Natural killer cell (primary cell): ENCODE measurements at places on chromosomes 2 and 18.
A peak's percentile ranks its signal among the peaks of the same experiment; 100 is the strongest.

- no peak for DNase-seq
These were observed 410.9 kb upstream of the CYRIA start for GRCh38 chr2:17076533-17076932.

DNA sequence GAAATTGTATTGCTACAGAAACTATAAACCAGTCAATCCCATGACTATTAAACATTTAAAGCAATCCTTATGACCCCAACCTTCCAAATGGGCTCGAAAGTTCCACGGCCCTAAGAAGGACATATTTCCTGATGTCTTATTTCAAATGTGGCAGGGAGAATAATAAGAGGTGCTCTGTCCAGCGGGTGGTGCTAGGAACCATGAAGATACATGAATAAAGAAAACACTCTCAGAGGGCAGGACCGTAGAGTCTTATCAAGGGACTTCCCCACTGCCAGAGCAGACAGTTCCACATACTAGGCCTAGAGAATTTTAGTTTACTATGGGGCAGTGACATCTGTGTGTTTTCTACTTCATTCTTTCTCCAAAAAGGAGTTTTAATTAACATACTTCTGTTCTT lies 187.1 kb upstream of the PIK3C3 start:
- DNase-seq: no peak

- no peak for DNase-seq
These were observed 8.7 kb upstream of the PSD4 start for GRCh38 chr2:113164930-113165585.

DNA sequence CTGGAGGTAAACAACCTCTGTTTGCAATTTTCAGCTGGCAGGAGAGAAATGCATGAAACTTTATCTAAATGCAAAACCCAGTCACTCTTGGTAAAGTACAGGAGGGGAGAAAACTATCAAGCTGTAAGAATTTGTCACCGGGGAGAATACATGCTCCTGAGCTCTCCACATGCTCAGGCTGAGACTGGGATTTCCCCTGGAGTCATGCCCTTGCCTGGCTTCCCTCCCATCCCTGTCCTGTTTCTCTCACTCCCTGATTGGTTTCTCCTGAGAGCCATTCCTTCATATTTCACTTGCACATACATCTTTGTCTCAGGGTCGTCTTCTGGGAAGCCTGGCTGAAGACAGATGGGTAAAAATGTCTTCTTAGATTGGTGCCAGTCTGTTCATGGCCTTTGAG lies 52.9 kb upstream of the SPATS2L start:
- no peak for DNase-seq

GRCh38 chr2:96527286-96528005 lies 9.1 kb upstream of the ARID5A start:
- DNase-seq: peak; percentile 71

DNA sequence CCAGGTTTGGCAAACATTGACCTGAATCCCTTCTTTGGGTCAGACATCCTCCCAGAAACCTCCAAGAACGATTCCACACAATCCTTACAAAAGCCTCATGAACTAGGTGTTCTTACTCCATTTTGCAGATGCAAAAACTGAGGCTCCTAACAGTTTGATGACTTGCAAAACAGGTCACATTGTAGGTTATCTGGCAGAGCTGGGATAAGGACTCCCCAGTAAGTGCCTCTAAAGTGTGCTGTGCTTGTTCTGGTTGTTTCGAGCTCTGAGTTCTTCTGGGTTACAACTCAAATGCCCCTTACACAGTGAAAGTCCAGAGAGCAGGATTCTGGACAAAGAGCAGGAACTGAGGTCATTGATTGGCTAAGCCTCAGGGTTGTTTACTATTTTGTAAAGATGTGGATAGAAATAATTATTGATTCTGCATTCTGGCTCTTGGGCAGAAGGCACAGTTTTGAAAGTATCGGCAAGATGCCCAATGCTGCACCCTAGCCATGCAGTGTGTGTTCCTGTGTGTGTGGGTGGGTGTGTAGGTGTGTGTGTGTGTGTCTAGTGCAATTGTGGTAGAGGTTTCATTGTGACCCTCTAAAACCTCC lies 17.0 kb upstream of the IGFBP2 start:
- no peak for DNase-seq

DNA sequence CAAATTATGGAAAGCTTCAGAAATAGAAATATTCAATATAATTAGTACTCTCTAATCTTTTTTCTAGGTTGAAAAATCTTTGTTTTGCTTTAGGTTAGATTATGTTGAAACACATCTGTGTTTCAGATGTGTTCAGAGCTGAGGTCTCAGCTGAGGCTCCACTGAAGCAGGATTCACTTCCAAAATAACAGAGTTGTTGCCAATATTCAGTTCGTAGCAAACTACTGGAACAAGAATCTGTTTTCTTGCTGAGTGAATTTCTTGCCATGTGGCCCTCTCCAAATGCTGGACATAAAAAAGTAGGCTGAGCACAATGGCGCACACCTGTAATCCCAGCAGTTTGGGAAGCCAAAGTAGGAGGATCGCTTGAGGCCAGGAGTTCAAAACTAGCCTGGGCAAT lies 8.7 kb downstream of the PHOSPHO2 start:
- DNase-seq: no peak
